ENCODE measurements at places on chromosomes 12 and 14. TPM values are rescaled to one million over a fixed set of nuclear protein-coding genes. Genes with fewer than 3 reads are reported as not detected.

The BBS10 gene
- total RNA-seq: 3.2 TPM

DNA sequence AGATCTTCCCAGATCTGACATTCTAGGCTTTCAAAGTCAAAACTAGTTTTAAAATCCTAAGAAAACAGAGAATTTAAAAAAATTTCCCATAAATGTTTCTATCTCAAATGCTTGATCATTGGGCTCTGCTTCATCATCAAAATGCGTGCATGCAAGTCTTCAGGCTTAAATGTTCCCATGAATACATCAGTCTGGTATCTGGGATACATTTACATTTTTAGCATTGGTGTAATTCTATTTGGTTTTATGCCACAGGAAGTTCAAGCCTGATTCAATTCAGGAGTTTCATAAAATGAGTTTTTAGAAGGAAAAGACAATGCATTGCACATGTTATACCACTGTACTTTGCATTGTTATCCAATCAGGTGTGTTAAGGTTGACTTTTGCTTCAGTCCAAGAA is 336.4 kb downstream of the PCNX1 start:
- H3K4me1 ChIP-seq: peaks cover 17% of the 10 kb centered on the region
- peaks cover 1% of the 10 kb centered on the region for H3K36me3 ChIP-seq
- no peaks in the 10 kb centered on the region for H3K27me3 ChIP-seq
- no peak overlapping the region for H3K4me3 ChIP-seq

DNA sequence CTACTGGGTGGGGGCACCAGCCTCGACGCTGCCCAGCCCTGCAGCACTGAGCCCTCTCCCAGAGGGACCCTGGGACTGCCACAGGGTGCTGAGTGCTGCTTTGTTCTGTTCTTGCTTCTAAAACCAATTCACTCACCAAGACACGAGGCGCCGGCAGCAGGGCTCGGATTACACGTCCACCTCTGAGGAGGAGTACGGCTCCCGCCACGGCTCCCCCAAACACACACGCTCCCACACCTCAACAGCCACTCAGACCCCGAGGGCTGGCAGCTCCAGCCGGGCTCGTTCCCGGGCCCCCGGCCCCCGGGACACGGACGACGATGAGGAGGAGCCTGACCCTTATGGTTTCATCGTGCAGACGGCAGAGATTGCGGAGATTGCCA is 24.3 kb downstream of the CEP170B start:
- H3K27ac ChIP-seq: no peak overlapping the region
- H3K4me3 ChIP-seq: no peak overlapping the region
- H3K4me1 ChIP-seq: no peaks in the 10 kb centered on the region
- H3K36me3 ChIP-seq: no peaks in the 10 kb centered on the region
- H3K27me3 ChIP-seq: no peaks in the 10 kb centered on the region

DNA sequence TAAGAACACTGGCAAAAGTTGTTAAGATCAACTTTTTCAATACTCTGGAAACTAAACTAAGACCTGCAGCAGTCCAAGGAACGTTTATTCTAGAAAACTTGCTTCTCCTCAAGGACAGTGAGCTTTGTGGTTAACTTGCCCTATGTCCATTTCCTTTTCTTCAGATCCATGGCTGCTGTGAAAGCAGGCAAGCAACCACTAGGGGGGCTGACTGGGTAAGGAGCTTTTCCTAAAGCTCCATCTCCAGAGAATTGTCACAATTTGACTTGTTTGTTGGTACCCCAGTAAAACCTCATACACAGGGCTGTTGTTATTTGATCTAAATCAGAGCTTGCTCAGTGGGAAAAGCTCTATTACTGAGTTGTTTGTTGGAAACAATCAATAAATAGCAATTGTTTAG is 10.1 kb upstream of the RPL10L start:
- DNase-seq: no peak
- H3K27ac ChIP-seq: no peak overlapping the region
- H3K36me3 ChIP-seq: no peaks in the 10 kb centered on the region
- H3K4me3 ChIP-seq: no peak overlapping the region
- H3K4me1 ChIP-seq: no peaks in the 10 kb centered on the region

DNA sequence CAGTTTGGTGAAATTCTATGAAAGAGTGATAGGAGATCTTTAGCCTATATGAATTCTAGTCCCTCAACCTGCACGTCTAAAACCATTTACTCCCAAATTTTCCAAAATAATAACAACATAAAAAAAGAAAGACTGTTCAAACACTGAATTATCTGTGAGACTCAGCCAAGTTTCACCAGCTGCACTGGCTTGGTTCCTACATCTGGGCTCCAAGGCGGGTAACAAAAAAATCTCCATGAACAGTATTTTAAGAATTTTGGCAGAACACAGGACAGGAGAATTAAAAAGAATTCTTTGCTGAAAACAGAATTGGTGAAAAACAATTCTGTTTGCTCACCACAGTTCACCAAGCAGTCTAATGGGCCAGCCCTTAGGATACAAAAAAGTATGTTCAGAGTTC is 536.8 kb upstream of the ATP2B1 start:
- H3K4me1 ChIP-seq: no peaks in the 10 kb centered on the region
- peaks cover 3% of the 10 kb centered on the region for H3K27me3 ChIP-seq
- H3K27ac ChIP-seq: no peak overlapping the region
- DNase-seq: no peak
